ENCODE measurements at places on chromosomes 16 and 17. TPM values are rescaled to one million over a fixed set of nuclear protein-coding genes. Genes with fewer than 3 reads are reported as not detected.

The CASKIN2 gene
- total RNA-seq: 6.9 TPM

- DNase-seq: no peak
Observed at GRCh38 chr17:12856416-12856815, 67.1 kb downstream of the ARHGAP44 start.

DNA sequence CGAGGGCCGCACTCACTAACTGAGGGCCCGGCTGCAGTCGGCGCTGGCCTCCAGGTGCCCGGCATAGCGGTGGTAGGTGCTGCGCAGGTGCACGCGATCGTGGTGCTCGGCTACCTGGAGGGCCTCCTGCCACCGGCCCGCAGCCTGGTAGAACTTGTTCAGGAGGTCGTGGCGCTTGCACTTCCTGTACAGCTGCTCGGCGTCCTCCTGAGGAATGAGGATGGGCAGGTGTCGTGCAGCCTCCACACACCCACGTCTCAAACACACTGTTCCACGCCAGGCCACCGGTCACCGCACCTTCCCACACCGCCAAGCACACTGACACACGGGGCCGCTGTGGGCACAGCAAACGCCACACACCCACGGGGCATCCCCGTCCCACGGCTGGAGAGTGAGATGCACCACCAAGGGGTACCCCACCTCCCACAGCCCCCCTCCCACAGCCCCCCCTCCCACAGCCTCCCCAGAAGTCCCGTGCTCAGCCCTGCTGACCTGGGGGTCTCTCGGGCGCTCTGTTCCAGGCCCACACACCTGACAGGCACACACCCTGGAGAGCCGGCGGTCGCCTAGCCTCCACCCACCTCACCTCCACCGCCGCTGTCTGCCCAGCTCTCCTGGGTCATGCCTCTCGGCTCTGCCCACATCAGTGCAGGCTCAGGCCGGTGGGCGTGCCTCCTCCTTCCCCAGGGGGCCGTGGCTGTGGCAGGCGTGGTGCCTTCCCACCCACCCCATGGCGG, 7.4 kb upstream of the TMEM204 start:
- no peak for DNase-seq

GRCh38 chr16:71933913-71934695, 38.8 kb downstream of the IST1 start:
- DNase-seq: no peak

GRCh38 chr17:67974185-67974584, 22.1 kb downstream of the C17orf58 start:
- no peak for DNase-seq

GRCh38 chr17:6393351-6393952, 41.5 kb downstream of the AIPL1 start:
- no peak for DNase-seq

GRCh38 chr17:29524692-29525091, 42.1 kb downstream of the ABHD15 start:
- DNase-seq: no peak

The SLFN13 gene
- total RNA-seq: 23.0 TPM

DNA sequence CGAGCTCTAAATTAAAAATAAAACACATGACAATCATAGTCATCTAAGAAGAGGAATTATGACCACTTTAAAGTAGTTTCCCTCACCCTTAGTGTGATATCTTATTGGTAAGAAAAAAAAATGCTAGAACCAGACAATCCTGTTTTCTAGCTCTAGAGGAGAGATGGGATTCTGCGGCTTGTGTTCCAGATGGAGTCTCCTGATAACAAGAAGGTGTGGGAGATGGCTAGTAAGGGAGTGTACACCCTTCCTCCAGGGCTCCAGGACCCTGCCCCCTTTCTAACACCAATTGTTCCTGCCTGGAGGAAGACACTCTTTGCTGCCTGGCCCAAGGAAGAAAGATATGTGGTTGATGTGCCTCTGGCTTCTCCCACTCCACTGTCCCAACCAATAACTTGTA, 68.8 kb upstream of the FBXO47 start:
- no peak for DNase-seq

DNA sequence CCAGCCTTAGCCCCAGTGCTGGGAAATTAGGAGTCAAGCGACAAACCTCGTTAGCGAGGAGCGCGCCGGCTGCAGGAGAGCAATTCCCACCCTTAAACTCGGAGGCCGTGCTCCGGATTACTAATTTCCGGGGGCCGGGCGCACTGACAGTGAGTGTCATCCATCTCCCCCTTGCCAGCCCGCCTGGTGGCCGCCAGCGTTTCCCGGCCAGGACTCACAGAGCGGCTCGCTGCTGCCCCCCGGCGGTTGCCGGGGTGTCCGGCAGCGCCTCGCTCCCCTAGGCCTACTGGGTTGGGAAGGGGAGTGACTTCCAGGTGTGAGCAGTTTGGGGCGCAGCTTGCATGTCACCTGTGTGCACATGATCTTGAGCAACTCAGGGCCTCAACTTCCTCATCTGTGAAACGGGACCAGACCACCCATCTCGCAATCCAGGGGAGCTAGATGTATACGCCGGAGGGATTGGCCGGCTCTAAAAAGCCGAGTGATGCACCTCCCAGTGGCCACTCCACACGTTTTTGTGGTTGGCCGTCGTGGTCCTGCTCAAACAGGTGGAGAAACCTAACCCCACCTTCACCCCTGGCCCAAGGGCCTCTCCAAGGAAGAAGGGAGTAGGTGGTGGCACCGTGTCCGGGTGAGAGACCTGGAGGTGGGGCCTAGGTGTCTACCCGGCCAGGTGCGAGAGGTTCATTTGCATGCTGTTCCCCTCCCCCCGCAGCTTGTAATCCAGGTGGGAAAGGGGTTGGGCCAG, 2.5 kb upstream of the GSE1 start:
- peak; percentile 84 for DNase-seq

The TIMP2 gene
- total RNA-seq: 1.3 TPM

GRCh38 chr16:75244844-75245758, 6.3 kb downstream of the BCAR1 start:
- DNase-seq: no peak

The CCL14 gene
- not detected for total RNA-seq

GRCh38 chr17:79224903-79225302, 150.3 kb downstream of the ENGASE start:
- DNase-seq: no peak

GRCh38 chr17:75514919-75515495, 330 bp downstream of the CASKIN2 start:
- no peak for DNase-seq

DNA sequence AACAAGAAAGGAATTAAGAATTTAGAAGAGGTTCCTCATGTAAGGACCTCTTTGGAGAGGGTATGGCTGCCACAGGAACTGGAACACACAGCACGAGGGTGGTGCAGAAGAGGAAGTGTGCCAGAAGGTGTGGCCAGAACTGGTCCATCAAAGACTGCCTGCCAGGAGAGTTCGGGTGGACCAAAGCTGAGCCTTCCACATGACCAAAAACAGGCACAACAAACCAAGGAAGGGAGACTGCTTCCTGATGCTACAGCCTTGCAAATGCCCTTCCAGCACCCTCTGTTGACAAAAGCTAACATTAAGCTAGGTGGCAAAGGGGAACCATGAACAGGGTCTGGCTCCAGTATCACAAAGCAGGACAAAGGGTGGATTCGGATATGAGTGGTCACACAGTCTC, 125.8 kb upstream of the TMEM97 start:
- no peak for DNase-seq

The TEKT1 gene
- not detected for total RNA-seq

DNA sequence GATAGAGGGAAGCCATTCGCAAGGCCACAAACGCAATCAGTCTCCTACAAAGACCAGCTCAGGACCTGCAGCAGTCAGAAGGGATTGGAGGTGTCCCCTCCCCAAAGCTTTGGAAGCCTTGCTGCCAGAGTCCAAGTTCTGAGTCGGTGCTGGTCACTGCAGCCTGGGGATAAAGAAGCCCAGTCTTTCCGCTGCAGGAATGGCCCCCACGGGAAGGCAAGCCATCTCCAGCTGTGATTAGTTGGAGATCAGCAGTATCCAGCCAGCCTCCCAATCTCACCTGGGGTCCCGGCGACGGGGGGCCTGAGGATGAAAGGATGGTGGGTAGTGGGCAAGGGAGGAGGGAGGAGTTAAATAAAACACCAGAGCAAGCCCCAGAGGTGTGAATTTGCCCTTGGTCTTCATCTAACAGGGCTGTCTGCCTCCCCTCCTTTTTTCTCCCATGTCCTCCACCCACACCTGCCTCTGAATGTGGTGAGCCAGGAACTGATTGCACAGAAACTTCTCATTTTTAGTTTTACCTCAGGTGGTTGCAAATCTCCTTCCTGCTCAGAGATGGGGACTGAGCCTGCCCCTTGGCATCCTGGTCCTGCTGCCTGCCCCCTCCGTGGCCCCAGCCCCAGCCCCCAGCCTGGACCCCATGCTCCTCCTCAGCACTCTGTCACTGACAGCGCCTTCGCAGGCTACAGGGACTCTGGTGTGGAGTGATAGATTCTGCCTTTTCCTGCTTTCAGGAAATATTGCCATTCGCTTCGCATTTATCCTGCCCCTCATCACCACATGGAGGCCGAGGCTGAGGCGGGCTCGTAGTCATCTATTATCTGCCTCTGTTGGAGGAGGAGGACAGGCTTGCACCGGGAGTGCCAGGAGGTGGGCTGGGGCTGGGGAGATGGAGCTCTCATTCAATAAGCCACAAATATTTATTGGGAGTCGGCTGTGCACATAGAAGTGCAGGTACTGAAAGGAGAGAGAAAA, 262.9 kb upstream of the SDK2 start:
- DNase-seq: no peak

Measured in CD8-positive, alpha-beta memory T cell (primary cell).